ENCODE measurements at places on chromosomes 2 and 18. TPM values are rescaled to one million over a fixed set of nuclear protein-coding genes. Genes with fewer than 3 reads are reported as not detected.

The FBXO15 gene
- 1.3 TPM for total RNA-seq

DNA sequence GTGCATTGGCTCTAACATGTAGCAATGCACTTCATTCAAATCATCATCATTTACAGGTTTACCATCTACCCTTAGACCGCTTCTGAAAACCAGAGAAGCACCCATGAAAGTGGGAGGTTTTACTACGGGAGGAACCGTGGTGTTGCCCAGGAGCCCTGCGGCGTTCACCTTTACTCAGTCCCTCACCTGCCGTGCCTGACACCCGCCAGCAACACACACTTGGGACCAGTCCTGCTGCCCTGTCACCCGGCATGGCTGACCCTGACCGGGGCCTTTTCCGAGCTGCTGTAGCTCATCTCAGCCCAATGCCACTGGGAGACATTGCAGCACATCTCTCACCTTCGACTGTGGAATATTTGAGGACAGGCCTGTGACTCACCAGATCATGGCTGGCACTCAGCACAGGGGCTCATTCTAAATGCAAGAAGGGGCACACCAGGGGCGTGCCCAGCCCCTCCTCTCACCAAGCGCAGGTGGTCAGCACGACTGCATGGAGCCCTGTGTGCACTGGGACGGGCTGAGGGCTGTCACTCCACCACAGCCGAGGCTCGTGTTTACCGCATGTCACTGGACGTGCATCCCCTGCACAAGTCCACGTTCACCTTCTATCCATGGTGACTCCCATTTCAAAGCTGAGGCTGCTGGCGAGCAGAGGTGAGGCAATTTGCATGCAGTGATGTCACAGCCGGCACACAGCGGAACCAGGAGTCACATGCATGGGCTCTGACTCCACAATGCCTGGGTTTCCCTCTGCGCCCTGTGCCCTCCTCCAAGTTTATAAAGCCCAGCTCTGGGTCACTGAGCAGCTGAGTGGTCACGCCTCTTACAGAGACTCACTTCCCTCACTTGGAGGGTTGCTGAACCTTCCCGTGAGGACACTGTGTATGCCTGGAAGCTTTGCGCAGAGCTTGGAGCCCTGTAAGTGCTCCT is 76.7 kb upstream of the SNTG2 start:
- no peak for DNase-seq

The SNED1 gene
- total RNA-seq = 0.60 TPM

GRCh38 chr18:57167617-57168308 is 20.9 kb downstream of the BOD1L2 start:
- no peak for DNase-seq

- no peak for DNase-seq
Observed at GRCh38 chr2:66981074-66981473, 416.1 kb upstream of the ETAA1 start.

The TUBA3E gene
- not detected for total RNA-seq

The UGT1A8 gene
- total RNA-seq = not detected

DNA sequence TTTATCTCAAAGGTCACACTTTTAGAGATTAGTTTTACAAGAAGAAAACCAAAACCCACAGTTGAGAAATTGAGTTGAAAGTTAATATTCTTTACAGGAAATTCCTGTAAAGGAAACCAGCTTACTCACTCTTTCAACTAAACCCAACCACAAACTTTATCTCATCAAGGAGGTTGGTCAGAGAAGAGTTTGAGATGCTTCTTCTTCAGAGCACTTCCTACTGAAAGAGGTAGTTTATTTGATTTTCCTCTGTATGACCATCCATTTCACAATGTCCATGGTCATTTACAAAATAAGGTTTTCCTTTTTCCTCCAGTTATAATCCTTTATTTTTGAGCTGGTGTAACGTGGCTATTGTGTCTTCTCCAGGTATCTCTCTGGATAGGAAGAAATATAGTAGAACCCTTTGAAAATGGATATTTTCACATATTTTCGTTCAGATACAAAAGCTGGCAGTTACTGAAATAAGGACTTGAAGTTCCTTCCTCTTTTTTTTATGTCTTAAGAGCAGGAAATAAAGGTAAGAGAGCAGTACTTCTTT is 4.5 kb upstream of the IL18RAP start:
- no peak for DNase-seq

GRCh38 chr2:105635564-105635963 is 109.1 kb upstream of the NCK2 start:
- no peak for DNase-seq

- no peak for DNase-seq
Observed at GRCh38 chr2:113818382-113818951, 62.0 kb upstream of the SLC35F5 start.

DNA sequence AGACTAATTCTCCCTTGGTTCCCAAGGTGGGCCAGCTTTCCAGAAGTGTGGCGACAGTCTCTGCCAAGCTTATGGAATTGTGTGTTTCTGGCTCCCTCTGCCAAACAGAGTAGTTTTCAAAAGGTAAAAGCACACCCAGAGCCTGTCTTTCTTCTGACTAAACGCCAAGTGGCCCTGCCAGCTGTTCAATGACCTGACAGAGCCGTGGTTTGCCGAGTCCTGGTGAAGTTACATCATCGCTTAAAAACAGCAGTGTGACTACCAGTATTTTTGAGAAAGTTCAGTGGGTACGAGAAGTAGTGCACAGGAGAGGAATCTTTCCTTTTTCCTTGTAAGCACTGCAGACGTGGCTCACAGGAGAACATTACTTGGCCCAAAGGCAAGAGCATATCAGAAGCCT is 1.9 kb downstream of the PER2 start:
- DNase-seq = no peak

The BOLL gene
- total RNA-seq = not detected

The MOGAT1 gene
- not detected for total RNA-seq

- DNase-seq = no peak
Observed at GRCh38 chr2:61434314-61434713, 36.6 kb downstream of the USP34 start.

The SH3BP4 gene
- total RNA-seq = 0.42 TPM

DNA sequence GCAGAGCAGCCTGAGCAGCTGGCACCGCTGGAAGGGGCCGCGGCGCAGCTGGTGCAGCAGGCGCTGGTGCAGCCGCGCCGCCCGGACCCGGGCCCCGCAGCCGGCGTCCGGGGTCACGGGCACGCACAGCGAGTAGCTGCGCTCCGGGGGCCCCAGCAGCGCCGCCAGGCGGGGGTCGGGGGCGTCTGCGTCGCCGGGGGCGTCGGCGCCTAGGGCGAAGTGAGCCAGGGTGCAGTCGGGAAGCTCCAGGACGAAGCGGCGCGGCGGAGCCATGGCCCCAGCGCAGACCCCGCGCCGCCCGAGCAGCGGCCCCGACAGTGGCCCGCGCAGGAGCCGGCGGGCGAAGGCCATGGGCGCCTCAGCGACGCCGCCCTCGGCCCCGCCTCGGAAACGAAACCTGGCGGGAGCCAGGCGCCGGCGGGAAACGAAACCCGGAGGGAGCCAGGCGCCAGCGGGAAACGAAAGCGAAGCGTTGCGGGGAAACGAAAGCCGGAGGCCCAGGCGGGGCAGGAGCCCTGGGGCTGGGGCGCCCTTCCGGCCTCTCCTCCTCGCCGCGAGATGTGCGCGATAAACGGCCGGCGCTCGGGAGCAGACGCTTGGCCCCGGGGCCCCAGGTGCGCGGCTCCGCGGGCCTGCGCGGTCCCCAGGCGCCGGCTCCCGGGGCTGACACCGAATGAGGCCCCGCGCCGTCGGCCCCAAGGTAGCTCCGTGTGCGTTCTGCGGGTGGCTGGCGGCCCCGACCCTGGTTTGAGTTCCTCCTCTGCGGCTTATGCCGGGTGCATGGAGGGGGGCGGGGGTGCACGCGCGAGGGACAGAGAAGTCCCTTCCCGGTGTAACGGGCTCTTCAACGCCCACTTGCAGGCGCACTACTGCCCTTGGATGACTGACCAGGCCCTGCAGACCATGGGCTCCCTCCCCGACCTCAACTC is at the start of gene CMPK2:
CMPK2 (minus strand) TSS at position 562 of the 929 bp plus-strand sequence; CDS start at position 351, 211 bp downstream.
- peak; percentile 82 for DNase-seq

DNA sequence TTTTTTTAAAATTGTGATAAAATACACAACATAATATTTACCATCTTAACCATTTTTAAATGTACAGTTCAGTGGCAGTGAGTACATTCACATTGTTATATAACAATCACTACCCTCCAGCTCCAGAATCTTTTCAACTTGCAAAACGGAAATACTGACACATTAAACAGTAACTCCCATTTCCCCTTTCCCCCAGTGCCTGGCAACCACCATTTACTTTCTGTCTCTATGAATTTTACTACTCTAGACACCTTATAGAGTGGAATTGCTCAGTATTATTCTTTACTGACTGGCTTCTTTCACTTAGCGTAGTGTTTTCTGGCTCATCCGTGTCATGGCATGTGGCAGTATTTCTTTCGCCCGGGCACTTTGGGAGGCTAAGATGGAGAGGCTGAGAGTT is 32.6 kb downstream of the FASTKD2 start:
- peak; percentile 41 for DNase-seq

DNA sequence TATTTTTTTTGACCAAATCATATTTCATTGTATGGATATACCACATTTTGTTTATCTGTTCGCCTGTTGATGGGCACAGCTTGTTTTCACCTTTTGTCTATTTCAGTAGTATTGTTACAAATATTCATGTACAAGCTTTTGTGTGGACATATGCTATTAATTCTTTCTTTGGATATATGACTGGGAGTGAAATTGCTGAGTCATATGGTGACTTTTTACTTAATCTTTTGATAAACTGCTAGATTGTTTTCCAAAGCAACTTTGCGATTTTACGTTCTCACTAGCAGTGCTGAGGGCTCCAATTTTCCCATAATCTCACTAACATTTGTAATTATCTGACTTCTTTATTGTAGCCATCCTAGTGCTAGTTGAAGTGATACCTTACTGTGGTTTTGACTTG is 112.4 kb downstream of the CD8B2 start:
- DNase-seq = no peak

DNA sequence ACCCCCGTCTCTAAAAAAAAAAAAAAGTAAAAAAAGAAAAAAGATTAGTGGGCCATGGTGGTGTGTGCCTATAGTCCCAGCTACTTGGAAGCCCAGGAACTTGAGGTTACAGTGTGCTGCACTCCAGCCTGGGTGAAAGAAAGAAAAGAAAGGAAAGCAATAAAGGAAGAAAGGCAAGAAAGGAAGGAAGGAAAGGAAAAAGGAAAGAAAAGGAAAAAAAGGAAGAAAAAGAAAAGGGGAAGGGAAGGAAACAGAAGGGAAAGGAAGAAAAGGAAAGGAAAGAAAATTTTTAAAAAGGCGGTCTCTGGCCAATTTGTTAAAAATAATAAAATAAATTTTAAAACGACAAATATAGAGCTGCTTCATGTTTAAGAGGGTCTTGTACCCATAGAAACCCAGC is 74.4 kb upstream of the RNU4ATAC start:
- DNase-seq = no peak

DNA sequence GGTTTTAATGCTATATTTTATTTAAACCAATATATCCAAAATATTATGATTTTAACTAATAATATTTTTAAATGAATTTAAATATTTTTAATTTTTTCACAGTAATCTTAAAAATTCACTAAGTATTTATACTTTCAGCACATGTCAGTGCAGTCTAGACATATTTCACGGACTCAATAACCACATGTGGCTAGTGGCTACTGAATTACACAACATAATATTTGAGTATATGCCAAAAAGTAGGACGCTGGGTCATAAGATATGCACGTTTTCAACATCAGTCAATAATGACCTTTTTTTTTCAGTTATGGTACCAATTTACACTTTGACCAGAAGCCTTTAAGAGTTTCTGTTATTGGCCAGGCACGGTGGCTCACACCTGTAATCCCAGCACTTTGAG is 117.7 kb downstream of the GFPT1 start:
- no peak for DNase-seq

DNA sequence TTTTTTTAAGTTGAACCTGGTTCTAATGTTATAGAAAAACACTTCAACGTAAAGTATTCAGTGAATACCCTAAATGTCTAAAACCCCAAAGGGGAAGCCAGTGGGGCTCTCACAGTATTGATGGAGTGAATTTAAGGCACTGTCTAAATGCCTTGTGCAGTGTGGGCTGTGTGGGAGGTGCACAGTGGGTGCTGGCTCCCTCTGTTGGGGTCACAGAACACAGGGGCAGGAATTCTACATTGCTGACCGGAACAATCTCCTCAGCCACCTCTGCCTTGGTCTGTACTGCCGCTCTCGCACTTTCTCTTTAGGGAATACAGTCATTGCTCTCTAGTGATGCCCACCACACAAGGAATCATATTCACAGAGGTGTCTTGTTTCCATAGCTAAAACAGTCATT is 45.4 kb downstream of the SPRED2 start:
- DNase-seq = no peak

The SH3RF3 gene
- total RNA-seq = 2.0 TPM

DNA sequence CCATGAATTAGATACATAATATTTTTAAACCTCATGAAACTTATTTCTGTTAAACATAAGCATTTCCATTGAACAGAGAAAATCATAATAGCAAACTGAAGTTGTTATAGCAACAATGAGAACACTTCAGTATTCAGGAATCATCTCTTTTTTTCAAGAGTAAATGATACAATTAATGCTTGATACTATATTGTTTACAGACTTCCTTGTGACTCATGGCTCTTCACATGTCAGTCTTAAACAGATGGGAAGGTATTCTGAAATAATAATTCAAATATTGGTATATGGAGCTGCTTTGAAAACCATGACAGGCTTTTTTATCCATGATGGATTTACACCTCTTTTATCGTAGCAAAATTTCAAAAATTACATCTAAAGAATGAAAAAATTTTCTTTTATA is 226.5 kb upstream of the RBMS1 start:
- DNase-seq = no peak

GRCh38 chr2:232351686-232352510 is 26.7 kb upstream of the ALPP start:
- peak; percentile 2 for DNase-seq

DNA sequence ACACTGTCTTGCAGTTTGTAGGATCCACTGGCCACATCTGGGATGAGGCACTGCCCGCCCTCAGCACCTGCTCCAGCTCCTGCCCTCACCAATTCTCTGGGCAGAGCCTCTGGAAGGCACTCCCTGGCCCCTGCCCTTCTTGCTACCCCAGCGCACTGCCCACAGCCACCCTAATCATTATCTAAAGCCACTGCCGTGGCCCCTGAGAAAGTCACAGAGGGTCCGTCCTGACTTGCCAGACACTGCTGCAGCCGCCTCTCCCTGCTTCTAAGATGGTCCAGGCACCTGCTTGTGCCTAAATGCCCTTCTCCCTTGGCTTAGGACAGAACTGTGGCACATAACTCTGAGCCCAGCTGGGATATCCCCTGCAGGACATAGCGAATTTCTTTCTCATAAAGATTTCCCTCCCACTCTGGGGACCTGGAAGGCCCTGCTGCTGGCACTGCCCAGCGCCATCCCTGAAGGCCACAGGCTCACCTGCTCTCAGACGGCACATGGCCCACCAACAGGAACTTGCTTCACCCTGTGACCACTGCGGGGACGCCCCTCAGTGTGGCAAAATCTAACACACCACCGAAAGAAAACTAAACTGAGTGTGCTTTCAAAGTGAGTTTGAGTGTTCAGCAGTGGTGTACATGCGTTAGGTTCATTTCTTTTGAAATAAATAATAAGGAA is 244.9 kb downstream of the HDAC4 start:
- no peak for DNase-seq

The C2orf92 gene
- 2.7 TPM for total RNA-seq

The SLC9A2 gene
- 0.07 TPM for total RNA-seq
